ENCODE measurements at places on chromosomes 6 and 20. TPM values are rescaled to one million over a fixed set of nuclear protein-coding genes. Genes with fewer than 3 reads are reported as not detected.

DNA sequence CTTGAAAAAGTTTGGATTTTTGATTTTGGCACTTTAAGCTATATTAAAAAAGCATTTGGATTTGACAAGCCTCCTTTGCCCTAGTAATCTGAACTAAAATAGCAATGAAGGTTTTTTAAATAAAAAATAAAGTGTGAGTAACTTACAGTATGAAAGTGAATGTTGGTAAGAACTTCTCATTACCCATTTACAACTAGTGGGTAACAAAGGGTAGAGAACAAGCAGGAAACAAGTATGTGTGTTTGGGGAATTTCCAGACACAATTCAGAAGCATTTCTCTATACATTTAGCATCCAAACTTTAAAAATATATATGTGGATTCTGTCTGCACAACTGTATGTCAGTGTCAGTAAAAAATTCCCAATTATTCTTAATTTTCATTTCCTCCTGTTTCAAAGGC, 2.9 kb downstream of the TMEM30A start:
- no peak for DNase-seq

GRCh38 chr20:32930181-32930580, 71.5 kb downstream of the EFCAB8 start:
- DNase-seq: no peak

- no peak for DNase-seq
Measured at GRCh38 chr20:60066438-60066823, 108.2 kb downstream of the CDH26 start.

- DNase-seq: no peak
Measured at GRCh38 chr20:24933266-24933908, 15.7 kb upstream of the CST7 start.

The PRL gene
- total RNA-seq: not detected

The SLC24A3 gene
- total RNA-seq: 1.8 TPM

The PLA2G7 gene
- total RNA-seq: under 0.01 TPM

The POU3F2 gene
- not detected for total RNA-seq

All from fibroblast of lung (primary cell).